ENCODE measurements at places on chromosomes 6 and 20. TPM values are rescaled to one million over a fixed set of nuclear protein-coding genes. Genes with fewer than 3 reads are reported as not detected.

The CENPQ gene
- 16.1 TPM for total RNA-seq

The ZNF335 gene
- total RNA-seq, result 7.1 TPM

The KCNQ2 gene
- 6.6 TPM for total RNA-seq

The SLC22A2 gene
- total RNA-seq, result not detected

DNA sequence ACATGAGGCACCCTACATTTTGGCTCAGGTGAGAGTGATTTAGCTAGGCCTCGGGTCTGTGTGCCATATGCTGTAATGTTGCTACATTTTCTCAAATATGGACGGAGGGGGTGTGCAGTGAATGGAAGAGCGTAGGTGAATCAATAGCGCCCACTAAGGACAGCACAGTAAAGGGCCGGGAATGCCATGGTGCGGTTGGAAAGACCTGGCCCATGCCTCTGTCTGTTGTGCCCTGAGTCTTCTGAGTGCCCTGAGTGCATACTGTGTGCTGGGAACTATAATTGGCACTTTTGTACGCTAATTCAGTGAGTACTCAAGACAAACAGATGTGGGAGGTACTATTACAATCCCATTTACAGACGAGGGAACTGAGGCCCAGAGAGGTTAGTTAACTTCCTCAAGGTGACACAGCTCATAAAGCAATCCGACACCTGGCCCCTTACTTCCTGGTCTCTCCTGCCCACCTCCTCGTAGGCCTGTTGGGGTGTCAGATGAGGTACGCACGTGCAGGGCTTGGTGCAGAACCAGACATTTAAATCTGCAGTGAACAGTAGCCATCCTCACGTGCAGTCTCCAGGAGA lies 17.3 kb downstream of the SLC22A1 start:
- DNase-seq, result no peak

- peak; percentile 83 for DNase-seq
Observed at GRCh38 chr6:56843476-56844349, 111.2 kb upstream of the BEND6 start.

DNA sequence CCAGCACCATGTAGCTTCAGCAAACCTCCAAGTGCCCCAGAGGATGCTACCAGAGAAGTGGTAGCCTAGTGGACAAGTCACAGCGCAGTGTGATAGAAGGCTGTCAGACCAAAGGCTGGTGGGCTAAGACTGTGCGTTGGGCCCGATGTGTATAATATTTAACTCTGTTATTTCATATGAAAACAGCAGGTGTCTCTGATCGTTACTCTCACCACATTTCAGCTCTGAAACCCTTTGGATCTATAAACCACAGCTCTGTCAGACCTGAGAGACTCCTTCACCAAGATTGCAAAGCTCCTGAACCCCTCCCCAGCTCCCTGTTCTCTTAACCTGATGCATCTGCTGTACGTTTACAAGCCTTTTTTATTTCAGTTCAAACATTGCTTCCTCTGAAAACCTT lies 43.8 kb downstream of the ISM1 start:
- no peak for DNase-seq

Data from H4 (cell line).